CD4-positive, CD25-positive, alpha-beta regulatory T cell (primary cell): ENCODE measurements at places on chromosomes 3 and 15. TPM values are rescaled to one million over a fixed set of nuclear protein-coding genes. Genes with fewer than 3 reads are reported as not detected.

Gene GOLGA6L25
- polyA plus RNA-seq = not detected

Gene CLDN16
- polyA plus RNA-seq = not detected

Gene SLC35G2
- 0.06 TPM for polyA plus RNA-seq

Gene HGD
- polyA plus RNA-seq = not detected

Gene ANKRD63
- not detected for polyA plus RNA-seq

Gene FSIP1
- polyA plus RNA-seq = 0.08 TPM

Gene POTEB2
- not detected for polyA plus RNA-seq
